ENCODE measurements at places on chromosomes 2 and 18. TPM values are rescaled to one million over a fixed set of nuclear protein-coding genes. Genes with fewer than 3 reads are reported as not detected.
A peak's percentile ranks its signal among the peaks of the same experiment; 100 is the strongest.

APLF gene
- total RNA-seq: 3.6 TPM

ADGRF3 gene
- 4.0 TPM for total RNA-seq

DNA sequence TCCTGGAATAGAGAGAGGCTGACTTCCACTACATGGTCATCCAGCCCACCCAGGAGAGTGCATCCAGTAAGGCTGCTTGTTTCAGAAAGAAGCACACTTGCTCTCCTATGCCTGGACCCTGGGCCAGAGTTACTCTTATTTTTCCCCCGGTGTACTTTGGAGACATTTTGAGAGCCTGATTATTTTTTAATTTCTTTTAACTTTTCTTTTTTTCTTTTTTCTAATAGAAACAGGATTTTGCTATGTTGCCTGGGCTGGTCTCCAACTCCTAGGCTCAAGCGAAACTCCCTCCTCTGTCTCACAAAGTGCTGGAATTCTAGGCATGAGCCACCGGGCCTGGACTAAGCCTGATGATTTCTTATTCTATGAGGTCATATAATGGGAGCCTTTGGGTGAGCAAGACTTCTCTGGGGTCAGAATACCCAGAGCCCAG is 62.2 kb downstream of the RPL37A start:
- no peaks in the 10 kb centered on the region for H3K4me1 ChIP-seq
- no peak overlapping the region for H3K27ac ChIP-seq
- H3K36me3 ChIP-seq: no peaks in the 10 kb centered on the region
- no peak overlapping the region for H3K4me3 ChIP-seq
- no peak for DNase-seq

- no peak overlapping the region for H3K27ac ChIP-seq
- no peaks in the 10 kb centered on the region for H3K4me1 ChIP-seq
- no peak overlapping the region for H3K4me3 ChIP-seq
- no peaks in the 10 kb centered on the region for H3K36me3 ChIP-seq
Observed at GRCh38 chr2:107633580-107634147, 193.0 kb upstream of the RGPD4 start.

- no peak for DNase-seq
- no peak overlapping the region for H3K4me3 ChIP-seq
- no peaks in the 10 kb centered on the region for H3K27me3 ChIP-seq
- H3K4me1 ChIP-seq: peaks cover 24% of the 10 kb centered on the region
Observed at GRCh38 chr2:108633409-108633808, 85.9 kb upstream of the RANBP2 start.

DNA sequence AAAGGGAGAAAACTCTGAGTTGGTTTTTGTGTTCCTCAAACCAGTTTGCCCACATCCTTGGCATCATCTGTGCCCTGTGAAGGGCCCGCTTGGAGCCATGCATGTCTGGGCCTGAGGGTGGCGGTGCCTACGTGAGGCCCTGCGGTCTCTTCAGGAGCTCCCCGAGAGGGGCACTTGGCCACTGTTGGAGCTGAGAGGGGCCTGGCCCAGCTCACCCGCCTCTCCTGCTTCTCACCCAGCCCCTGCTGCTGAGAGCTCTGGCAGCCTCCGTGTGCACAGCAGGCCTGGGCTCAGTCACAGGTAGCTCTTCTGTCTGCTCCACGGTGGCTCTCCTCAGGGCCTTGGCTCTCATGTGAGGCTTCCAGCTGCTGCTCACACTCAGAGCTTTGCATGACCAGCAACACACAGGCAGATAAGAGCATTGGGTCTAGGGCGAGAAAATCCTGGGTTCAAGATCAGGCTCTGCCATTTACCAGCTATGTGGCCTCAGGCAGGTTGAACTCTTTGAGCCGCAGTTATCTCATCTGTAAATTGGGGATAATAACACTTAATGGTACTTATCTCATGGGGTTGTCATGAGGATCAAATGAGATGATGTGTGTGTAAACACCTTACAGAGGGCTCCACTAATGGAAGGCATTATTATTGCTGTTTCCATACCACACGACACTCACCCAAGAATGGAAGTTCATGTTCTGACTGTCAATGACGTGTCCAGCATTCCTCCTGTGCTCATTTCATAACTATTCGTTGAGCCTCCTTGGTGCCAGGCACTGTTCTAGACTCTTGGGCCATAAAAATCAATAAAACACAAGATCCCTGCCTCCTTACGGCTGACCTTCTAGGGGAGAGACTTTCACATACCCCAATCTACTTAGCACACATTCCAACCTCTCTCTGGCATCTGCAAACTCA is 41.6 kb upstream of the PLB1 start:
- H3K4me3 ChIP-seq: no peak overlapping the region
- DNase-seq: no peak
- H3K36me3 ChIP-seq: no peaks in the 10 kb centered on the region
- H3K4me1 ChIP-seq: peaks cover 3% of the 10 kb centered on the region
- no peaks in the 10 kb centered on the region for H3K27me3 ChIP-seq

SRD5A2 gene
- total RNA-seq: not detected

DNA sequence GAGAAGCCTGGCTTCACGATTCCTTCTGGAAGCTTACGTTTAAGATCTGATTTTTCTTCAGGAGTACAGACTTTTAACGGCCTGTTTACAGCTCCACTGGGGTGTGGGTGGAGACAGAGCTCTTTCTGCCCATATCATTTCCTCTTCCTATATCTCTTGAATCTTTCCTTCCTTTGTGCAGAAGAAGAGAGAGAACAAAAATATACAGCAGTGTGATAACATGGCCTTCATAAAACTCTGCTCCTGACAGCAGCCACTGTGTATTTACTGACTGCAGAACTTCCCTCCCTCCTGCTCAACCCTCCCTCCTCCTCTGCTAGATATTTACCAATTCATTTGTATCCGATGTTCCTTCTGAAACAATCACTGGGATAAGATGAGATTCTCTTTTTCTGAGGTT is 34.1 kb upstream of the REEP1 start:
- H3K36me3 ChIP-seq: no peaks in the 10 kb centered on the region
- DNase-seq: no peak
- H3K4me3 ChIP-seq: peak overlapping the region; percentile 32
- no peaks in the 10 kb centered on the region for H3K27me3 ChIP-seq
- peaks cover 39% of the 10 kb centered on the region for H3K4me1 ChIP-seq
